ENCODE measurements at places on chromosomes 11 and 22.

DNA sequence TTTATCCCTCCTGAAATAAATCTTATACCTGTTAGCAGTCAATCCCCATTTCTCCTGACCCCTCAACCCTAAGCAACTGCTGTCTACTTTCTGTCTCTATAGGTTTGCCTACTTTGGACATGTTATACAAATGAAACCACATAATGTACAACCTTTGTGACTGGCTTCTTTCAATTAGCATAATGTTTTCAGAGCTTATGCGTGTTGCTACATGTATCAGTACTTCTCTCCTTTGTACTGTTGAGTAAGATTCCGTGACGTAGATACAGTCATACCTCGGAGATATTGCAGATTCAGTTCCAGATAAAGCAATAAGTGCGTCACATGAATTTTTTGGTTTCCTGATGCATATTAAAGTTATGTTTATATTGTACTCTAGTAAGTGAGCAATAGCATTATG is 127.3 kb downstream of the MORC2 start:
- DNase-seq: no peak

DNA sequence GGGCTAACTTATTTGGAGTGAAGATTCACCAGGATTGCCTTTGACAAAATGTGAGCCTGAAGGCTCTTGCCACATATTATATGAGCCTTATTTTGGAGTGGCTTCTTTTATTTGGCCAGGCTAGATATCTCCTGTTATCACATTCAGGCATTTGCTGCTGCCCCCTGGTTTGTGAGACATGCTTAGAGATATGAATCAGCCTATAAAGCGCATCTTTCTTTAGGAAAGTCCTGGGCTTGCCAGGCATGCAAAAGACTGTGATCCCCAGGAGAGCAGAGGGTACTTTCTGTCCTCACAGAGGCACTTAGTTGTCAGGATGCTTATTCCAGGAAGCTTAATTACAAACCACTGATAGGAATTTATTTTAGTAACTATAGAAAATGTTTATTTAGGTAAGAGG is 333.3 kb downstream of the FAT3 start:
- no peak for DNase-seq

- no peak for DNase-seq
Measured at GRCh38 chr11:108597736-108598355, 4.3 kb upstream of the EXPH5 start.

- DNase-seq: no peak
Measured at GRCh38 chr22:40679964-40680818, 907 bp downstream of the MCHR1 start.

GRCh38 chr11:83629775-83630174 is 343.6 kb upstream of the CCDC90B start:
- no peak for DNase-seq

DNA sequence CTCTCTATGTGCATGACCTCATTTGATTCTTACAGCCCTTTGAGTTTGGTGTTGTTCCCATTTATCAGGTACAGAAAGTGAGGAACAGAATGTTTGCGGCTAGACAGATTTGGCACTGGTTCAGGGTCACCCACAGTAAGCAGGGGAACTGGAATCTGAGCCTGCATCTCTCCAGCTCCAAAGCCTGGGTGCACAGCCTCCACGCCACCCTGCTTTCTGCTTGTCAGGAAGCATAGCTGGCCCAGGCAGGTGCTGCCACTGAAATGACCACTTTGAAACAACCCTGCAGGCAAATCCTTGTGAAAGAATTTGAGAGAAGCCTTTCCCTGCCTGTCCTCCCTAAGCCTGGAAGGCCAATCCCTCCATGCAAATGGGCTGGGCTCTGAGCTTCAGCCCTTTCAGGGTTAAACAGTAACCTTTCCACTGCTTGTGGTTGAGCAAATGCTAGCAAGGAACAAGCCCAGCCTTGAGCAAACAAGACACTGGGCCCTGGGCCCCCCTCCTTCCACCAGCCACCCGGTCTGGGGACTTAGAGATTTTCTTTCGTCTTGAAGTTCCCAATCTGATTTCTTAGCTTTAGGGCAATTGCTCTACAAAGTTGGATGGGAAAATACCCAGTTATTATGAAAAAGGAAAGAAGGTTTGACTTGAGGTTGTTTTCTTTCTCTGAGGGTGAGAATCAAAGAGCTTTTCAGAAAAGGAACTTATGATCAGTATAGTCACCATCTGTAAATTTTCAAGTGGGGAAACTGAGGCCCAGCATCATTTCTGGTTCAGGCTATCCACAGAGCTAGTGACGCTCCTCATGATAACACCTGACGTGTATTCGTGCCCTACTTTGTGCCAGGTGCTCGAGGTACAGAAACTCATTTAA is 19.4 kb downstream of the EHF start:
- DNase-seq: no peak

GRCh38 chr11:14073849-14074476 is 111.4 kb downstream of the SPON1 start:
- DNase-seq: no peak

Data from AG09319 (cell line).